ENCODE measurements at places on chromosomes 2 and 18.

- DNase-seq, result no peak
Measured at GRCh38 chr2:2012505-2012904, 268.2 kb upstream of the PXDN start.

GRCh38 chr2:234091432-234091879, 41.0 kb downstream of the SPP2 start:
- no peak for DNase-seq

- no peak for DNase-seq
Measured at GRCh38 chr2:7133521-7133920, 216.3 kb downstream of the RNF144A start.

DNA sequence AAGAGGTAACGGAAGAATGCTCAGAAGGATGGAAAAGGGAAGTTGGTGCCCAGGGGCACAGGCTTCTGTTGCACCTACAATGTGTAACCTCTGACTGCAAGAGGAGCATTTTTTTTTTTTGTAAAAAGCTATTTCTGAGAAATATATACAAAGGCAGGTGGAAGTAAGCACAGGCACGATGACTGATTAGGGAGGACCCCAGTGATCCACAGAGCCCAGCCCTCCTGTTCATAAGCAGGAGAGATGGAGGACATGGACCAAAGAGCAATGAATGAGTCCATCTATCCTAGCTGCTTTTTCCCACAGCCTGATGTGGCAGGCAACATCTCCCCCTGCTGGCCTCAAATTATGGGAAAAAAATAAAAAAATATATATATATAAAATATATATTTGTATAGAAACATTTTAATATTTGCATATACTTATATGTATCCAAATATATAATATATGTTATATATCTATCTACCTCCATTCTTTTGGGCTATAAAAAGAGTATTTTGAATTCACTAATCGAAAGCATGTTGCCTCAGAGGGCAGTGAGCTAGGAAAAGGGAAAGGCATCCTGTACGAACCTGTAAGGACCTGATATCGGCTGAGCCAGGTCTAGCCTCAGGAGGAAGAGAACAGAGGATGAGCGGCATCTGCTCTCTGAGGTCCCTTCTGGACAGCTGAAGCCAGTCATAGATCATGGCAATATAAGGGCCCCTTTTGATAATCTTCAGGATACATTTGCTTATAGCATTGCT, 166.0 kb upstream of the STK17B start:
- DNase-seq, result peak; percentile 5

- no peak for DNase-seq
Measured at GRCh38 chr2:230434677-230435324, 18.8 kb downstream of the SP100 start.

- no peak for DNase-seq
Measured at GRCh38 chr2:69151931-69152330, 139.0 kb downstream of the ANTXR1 start.

- no peak for DNase-seq
Measured at GRCh38 chr2:96625571-96626552, 12.2 kb downstream of the KANSL3 start.

GRCh38 chr18:50111398-50111797, 83.5 kb downstream of the MYO5B start:
- no peak for DNase-seq

DNA sequence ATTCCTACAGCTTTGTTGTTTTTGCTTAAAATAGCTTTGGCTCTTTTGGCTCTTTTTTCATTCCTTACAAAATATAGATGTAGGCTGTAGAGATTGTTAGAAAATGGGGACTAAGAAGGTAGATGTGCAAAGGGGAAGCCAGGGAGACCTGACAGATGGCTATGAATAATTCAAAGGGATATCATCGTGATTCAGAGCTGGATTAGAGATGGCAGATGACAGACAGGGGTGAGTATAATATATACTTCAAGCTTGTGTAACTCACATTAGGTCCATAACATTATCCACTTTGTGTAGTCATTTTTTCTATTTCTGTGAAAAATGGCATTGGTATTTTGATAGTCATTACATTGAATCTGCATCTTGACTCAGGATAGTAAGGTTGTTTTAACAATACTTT, 422.9 kb upstream of the ST6GAL2 start:
- DNase-seq, result no peak

DNA sequence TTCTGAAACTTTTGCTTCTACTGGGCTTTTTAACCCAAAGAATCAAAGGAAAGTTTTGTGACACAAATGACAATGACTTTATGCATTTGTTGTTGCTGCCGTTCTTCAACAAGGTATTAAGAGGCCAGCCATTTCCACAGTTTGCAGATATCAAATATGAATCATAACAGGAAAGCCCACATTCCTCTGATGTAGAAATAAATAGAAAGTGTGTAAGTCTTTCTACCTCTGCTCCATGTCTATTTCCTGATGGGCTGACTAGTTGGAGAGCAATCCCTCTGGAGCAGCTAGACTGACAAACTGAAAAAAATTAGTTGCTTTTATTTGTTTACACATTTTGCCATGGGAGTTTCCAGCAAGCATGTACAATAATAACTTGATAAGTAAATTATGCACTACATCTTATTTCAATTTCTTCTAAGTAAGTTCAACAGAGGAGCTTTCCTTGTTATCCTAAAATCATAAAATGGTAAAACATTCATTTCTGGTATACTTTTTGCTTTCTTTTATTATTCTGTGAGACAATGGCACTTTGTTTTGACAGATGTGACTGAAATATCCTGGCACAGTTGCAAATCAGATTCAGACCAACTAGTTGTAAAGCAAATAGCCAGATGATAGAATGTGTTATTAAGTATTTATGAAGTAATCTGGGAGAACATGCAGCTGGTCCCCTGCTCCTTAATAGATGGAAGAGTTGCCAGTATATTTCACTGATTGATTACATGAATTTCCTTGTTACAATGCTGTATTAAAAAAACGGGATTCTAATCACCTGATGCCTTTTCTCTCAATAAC, 266.7 kb downstream of the METTL4 start:
- no peak for DNase-seq

- no peak for DNase-seq
Measured at GRCh38 chr2:2648094-2648493, 317.0 kb upstream of the MYT1L start.

DNA sequence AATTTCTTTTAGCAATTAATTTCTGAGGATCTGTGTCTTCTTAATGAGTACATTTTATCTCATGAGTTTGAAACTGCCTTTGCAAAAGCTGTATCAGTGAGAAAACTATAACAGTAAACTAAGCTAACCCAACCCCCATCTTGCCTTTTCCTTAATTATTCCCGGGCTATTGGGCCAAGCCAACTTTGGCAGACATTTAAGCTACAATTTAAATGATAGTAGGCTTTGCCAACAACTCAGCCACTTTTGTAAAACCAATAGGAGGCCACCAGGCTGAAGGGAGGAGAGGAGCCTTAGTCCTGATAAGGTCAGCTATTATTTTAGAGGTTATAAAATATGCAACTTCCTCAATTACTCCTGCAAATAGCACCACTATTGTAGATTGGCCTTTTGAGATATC, 218.0 kb upstream of the KCNJ3 start:
- DNase-seq, result no peak

- DNase-seq, result no peak
Measured at GRCh38 chr2:133972786-133973185, 281.1 kb upstream of the MGAT5 start.

DNA sequence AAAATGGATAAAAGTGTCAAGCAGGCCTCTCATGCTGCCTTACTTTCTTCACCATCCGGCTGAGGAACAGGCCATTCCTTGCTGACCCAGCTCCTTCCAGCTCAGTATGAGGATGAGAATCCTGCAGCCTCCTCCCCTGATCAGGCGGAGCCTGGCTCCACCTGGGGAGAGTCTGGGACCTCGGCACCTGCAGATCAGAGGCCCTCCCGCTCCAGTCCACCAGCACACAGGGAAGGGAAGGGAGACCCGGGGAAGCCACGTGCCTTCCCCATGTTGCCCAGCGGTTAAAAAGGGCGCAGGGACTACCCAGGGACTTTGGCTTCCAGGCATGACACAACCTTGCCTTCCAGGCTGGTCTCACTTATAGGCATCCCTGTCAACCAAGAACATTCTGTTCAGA, 172.0 kb downstream of the NDUFA10 start:
- no peak for DNase-seq

DNA sequence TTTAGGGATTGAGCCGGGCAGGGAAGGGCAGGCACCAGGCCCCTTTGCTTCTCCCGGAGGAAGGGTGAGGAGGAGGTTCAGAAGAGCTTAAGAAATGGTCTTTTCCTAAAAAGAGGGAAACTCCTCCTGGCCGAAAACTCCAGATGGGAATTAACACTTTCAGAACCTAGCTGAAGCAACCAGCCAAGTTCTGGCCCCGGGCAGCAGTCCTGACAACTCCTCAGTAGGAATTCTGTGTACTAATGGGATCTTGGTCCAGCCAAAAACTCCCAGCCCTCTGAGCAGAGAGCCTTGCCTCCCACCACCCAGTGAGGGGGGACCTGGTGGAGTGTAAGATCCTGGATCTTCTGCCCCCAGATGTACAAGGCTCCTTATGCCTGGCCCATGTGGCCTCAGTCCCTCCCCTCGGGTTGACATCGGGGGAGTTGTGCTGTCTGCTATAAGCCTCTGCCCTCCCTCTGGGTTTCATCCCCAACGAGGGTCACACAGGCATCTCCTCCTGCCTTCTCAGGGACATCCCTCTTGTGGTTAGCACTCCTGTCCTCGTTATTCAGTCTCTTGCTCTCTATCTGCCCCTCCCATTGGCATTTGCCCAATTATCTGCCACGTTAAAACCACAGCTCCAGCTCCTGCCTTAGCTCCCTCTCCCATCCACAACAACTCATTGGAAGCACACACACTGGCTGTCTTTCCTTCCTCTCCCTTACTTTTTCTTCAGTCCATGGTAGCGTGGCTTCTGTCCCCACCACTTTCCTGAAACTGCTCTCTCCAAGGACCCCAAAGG, 184.6 kb downstream of the CYP26B1 start:
- no peak for DNase-seq

DNA sequence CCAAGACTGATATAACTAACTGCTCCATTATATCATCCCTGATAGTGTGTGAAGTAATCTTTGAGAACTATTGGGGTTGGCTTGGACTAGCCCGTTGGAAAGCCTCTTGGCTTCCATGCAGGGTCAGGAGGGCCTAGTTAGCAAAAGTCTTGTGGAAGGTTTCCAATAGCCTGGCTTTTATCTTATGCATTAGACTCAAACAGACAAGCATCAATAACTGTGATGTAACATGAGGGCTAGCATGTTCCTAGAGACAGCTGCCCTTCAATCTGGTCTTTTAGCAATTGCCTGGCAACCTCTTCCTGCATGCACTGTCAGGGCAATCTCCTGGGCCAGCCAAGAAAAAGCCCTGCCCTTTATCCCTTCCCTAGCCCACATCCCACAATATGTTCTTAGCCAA, 18.2 kb downstream of the SLC8A1 start:
- no peak for DNase-seq

DNA sequence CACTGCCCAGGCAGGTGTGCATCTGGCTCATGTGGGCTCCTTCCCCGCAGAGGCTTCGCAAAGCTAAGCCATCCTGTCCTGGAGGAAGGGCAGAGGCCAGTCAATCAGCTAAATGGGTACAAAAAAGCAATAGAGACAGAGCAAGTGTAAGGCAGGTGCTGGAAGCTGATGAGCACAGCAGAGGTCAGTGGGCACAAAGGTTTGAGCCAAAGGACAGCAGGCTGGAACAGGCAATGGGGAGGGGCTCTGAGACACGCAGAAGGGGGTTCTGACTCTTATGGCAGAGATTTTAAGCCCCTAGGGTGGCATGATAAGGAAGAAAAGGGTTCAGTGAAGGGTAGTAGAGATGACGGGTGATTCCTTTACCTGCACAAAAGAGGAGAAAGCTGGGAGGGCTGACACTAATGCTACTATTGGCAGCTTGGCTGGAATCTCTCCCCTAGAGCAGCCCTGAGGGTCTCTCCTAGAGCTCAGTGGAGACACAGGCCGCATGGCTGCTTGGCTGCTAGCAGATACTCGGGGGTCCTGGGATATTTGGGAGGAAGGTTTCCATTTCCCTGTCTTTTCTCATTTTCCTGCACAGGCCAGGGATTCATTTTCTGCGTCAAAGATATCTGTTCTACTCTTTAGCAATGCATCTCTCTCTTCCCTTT, 132.4 kb downstream of the MYCN start:
- no peak for DNase-seq

- no peak for DNase-seq
Measured at GRCh38 chr2:7971841-7972240, 710.0 kb upstream of the ID2 start.

GRCh38 chr2:159200498-159200897, 86.0 kb downstream of the WDSUB1 start:
- no peak for DNase-seq

DNA sequence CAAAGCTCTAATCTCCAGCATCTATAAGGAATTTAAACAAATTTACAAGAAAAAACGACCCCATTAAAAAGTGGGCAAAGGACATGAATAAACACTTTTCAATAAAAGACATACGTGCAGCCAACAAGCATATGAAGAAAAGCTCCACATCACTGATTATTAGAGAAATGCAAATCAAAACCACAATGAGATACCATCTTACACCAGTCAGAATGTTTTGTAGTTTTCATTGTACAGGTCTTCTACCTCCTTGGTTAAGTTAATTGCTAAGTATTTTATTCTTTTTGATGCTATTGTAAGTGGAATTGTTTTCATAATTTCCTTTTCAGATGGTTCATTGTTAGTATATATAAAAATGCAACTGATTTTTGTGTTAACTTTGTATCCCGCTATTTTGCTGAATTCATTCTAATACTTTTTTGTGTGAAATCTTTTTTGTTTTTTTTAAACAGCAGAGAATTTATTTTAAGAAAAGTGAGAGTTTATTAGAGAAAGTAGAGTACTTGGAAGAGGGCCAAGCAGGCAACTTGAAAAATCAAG, 40.7 kb downstream of the SLC39A10 start:
- no peak for DNase-seq

GRCh38 chr18:10546557-10547300, 20.9 kb downstream of the NAPG start:
- DNase-seq, result no peak

DNA sequence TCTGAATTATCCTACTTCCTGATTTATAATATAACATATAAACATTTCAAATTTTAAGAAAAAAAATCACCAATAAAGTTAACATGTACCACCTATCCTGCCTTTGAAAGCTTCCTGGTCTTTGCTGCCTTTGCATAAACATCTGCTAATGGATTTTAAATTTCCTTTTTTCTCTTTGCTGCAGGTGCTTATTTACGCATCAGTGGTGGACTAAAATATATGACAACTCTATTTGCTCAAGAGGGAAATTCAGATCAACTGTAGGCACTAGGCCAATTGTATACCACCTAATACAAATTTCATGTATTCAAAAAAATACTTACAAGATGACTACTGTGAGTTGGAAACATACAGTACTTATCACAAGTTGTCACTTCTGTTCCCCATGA, 57.2 kb downstream of the RAD51AP2 start:
- no peak for DNase-seq

- no peak for DNase-seq
Measured at GRCh38 chr2:62300925-62301324, 105.0 kb downstream of the B3GNT2 start.

DNA sequence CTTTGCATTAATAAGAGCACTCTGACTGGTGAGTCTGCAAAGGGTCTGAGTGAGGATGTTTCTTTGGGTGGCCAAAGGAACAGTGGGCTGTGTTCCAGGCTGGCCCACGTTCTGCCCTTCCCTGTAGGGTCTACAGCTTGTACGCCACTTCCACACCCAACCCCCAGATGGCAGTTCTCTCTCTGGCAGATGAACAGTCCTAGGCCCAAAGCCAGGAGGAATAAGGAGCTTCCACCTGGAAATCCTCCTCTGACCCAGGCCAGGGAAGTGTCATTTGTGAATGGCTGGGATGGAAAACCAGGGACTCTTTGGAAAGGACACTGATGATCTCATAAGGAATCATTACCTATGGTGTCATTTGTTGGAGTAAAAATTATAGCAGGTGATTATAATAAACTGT, 6.6 kb downstream of the OTOF start:
- DNase-seq, result no peak

- no peak for DNase-seq
Measured at GRCh38 chr18:75131381-75132000, 77.4 kb downstream of the PTGR3 start.
